ENCODE measurements at places on chromosomes 11 and 22. TPM values are rescaled to one million over a fixed set of nuclear protein-coding genes. Genes with fewer than 3 reads are reported as not detected.
A peak's percentile ranks its signal among the peaks of the same experiment; 100 is the strongest.

- DNase-seq: no peak
These were observed 11.0 kb downstream of the SLC29A2 start for GRCh38 chr11:66360406-66361073.

DNA sequence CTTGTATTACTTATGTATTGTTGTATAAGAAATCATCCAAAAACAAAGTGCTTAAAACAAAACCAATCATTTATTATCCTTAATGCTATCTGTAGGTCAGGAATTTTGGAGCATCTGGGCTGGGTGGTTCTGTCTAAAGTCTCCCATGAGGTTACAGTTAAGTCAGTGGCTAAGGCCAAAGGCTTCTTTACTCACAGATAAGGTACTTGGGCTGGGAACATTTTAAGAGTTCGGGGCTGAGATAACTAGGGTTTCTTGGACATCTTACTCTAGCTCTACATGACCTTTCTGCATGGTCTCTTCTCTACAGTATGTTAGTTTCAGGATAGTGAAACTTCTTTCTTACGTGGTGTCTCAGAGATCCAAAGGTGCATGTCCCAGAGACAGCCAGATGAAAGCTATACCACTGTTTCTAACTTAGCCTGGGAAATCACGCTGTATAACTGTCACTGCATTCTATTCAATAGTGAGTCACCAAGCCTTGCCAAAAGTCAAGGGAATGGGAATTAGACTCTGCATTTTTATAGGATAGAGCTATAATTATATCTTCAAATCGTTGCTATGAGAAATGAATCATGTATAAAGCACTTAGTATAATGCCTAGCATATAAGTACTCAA, 29.6 kb downstream of the SOX6 start:
- DNase-seq: no peak

DNA sequence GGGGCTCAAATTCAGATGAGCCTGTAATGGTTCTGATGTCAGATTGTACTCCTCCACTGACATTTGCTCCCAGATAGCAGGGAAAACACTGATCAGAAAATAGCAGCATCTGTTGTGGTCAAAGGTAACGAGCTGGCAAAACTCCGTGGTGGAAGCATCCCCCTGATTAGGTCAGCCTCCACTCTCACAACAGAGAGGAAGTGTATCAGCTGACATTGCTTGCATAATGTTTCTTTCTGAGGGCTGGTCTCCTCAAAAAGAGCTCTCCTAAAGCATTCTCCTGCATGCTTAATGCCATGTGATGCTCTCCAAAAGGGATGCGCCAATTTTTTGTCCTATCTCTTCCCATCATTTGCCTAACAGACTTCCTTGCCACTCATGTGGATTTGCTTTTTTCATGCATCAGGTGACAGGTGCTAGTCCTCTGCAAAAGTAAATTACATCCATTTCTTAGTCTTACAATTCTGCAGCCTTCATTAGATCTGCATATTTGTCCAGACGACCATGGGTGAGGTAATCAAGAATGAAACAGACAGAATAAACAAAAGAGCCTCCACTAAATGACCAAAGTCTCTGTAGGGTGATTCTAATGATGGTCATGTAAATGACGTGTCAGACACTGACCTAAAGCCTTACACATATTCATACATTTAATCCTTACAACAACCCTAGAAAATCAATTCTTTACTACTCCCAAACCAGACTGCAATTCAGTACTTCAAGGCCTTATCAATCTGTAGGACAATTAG, 6.4 kb upstream of the TENM4 start:
- no peak for DNase-seq

GRCh38 chr11:110113505-110113904, 20.3 kb downstream of the ZC3H12C start:
- no peak for DNase-seq

- no peak for DNase-seq
These were observed 30.4 kb downstream of the NEAT1 start for GRCh38 chr11:65452806-65453490.

- no peak for DNase-seq
These were observed 32.1 kb upstream of the SOX10 start for GRCh38 chr22:38016182-38017151.

GRCh38 chr11:61058583-61059259, 43.6 kb upstream of the CD5 start:
- DNase-seq: no peak

- no peak for DNase-seq
These were observed 59.5 kb downstream of the CDKN1C start for GRCh38 chr11:2825889-2826678.

GRCh38 chr11:78499971-78500370, 74.7 kb downstream of the NARS2 start:
- no peak for DNase-seq

GRCh38 chr11:134261626-134262488, 8.5 kb downstream of the ACAD8 start:
- no peak for DNase-seq

GRCh38 chr22:23754980-23755636, 883 bp upstream of the VPREB3 start:
- no peak for DNase-seq

GRCh38 chr11:80309301-80309700, 868.5 kb upstream of the TENM4 start:
- DNase-seq: no peak

GRCh38 chr11:117836077-117836960, 11.8 kb upstream of the FXYD2 start:
- DNase-seq: no peak

GRCh38 chr11:74179234-74180052, 8.4 kb downstream of the PPME1 start:
- no peak for DNase-seq

- peak; percentile 76 for DNase-seq
These were observed 4.9 kb downstream of the SCGB1C1 start for GRCh38 chr11:197741-198235.

GRCh38 chr11:46348566-46349401, 1.5 kb downstream of the DGKZ start:
- DNase-seq: no peak

DNA sequence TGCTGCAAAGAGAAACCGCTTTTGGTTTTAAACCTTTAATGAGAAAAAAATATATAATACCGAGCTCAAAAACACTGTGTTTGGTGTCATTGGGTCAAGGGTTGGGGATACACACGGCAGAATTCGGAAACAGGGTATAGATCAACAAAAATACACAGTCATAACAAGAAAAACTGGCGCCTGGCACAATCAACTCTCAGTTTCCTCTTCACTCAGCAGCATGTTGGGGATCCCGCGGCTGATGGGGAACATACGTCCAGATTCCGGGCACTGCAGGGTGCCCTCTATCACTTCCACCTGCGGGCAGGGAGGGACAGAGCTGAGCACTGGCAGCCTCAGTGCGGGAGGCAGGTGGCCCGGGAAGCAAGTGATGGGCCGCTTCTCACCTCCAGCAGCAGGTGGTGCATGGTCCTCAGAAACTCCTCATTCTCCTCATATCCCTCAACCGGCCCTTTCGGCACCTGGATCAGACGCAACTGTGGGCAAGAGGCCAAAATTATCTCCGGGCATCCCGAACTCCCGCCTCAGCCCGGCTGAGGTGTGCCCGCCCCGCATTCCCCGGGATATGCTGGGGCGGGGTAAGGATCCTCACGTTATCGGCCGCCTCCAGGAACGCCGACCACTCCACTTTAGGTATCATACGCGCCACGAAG, 561 bp downstream of the TRMT112 start:
- no peak for DNase-seq

GRCh38 chr11:12711496-12711895, 37.3 kb downstream of the TEAD1 start:
- DNase-seq: no peak

GRCh38 chr11:12019337-12019736, 10.9 kb upstream of the DKK3 start:
- DNase-seq: no peak

DNA sequence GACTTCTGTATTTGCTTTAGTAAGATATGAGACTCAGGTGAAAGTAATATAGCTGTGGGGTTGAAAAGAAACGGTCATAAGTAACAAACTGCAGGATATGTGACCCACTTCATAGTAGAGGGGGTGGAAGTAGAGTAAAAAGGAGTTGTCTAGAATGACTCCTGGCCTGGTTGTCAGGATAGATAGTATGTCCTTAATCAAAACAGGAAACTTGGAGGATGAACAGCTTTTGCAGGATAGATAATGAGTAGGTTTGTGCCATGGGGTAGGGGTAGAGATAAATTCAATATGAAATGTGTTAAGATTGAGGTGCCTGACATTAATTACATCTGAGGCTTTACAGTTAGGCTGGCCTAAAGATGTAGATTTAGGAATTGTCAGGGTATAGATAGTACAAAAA, 47.0 kb upstream of the B3GNT6 start:
- DNase-seq: no peak

DNA sequence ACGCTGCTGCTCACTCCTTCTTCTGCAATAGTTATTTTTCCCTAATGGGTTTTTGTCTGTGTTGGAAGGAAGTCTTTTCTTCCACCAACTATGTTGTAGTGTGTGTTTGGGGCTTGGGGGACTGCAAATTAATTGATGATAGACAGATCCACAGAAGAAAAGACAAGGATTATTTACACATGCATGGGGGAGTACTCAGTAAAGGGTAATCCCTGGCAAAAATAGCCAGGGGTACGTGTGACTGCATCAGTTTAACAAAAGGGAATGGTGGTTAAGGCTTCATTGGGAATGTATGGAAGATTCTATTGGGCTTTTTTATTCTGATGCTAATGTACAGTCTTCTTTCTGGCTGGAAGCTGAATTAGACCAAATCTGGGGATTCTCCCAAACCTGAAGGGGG, 20.2 kb upstream of the FEZ1 start:
- no peak for DNase-seq

DNA sequence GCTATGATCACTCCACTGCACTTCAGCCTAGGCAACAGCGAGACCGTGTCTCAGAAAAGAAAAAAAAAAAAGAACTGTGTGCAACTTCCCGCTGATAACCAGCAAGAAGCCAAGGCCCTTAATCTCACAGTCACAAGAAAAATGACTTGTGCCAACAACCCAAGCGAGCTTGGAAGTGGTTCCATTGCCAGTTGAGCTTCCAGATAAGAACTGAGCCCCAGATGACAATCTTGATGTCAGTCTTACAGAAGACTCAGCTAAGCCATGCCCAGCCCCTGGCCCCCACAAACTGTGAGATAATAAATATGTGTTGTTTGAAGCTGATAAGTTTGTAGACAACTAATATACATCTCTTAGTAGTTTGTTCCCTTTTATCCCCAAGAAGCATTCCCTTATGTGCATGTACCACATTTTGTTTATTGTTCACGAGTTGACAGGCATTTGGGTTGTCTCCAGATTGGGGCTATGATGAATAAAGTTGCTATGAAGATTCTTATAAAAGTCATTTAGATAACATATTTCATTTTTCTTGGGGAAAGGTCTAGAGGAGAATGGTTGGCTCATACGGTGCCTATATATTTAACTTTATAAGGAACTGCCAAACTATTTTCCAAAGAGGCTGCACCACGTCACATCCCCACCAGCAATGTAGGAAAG, 85.9 kb downstream of the TIMP3 start:
- DNase-seq: no peak

DNA sequence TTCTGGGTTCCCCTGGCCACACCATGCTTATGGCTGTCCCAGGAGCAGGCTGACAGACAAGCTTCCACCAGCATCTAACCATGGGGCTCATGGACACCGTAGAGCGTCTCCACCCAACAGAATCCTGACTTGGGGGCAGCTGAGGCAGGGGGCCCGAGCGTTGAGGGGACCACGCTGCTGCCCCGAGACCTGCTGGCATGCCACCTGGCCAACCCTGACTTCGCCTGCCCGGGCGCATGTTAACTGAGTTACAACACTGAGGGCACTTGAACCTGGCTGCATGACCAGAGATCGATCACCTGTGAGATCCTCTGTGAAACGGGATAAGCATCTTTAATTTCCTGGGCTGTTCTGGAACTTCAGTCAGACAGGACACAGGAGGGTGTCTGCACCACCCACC, 13.7 kb downstream of the PPM1F start:
- DNase-seq: no peak

DNA sequence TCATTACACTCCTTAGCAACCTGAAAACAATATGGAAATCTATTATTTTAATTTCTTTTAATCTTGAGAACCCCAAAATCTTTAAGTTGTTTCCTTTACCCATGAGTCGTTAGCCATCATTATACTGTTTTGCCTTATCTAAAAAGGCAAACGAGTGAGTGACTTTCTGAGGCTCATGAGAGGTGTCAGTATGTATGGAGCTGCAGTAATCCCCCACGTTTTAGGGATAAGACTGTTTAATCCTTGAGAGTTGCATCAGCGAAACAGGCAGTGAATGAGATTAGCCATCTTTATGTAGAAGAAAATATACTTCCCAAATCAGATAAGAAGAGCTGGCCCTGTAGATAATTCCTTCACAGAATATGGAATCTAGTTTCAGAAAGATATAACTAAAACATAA, 1147.0 kb downstream of the DLG2 start:
- DNase-seq: no peak

Gene SYNGR1
- total RNA-seq: 24.0 TPM

Gene C22orf42
- not detected for total RNA-seq

Gene PTDSS2
- total RNA-seq: 56.1 TPM

Gene OR4S1
- total RNA-seq: not detected

Gene FAM181B
- 0.35 TPM for total RNA-seq

Gene NOX4
- total RNA-seq: 20.1 TPM

Gene OR6A2
- not detected for total RNA-seq

Gene TYR
- not detected for total RNA-seq

Gene OR8G5
- total RNA-seq: not detected

Gene IFITM10
- 24.0 TPM for total RNA-seq

Gene SMC1B
- not detected for total RNA-seq

Gene MRGPRE
- not detected for total RNA-seq

Gene LYVE1
- 2.1 TPM for total RNA-seq

Gene TRIM77
- total RNA-seq: not detected

Gene DEUP1
- total RNA-seq: not detected

Gene PRSS23
- 545 TPM for total RNA-seq

All from osteocyte (in vitro differentiated cells).